ENCODE measurements at places on chromosomes 5 and 9.

DNA sequence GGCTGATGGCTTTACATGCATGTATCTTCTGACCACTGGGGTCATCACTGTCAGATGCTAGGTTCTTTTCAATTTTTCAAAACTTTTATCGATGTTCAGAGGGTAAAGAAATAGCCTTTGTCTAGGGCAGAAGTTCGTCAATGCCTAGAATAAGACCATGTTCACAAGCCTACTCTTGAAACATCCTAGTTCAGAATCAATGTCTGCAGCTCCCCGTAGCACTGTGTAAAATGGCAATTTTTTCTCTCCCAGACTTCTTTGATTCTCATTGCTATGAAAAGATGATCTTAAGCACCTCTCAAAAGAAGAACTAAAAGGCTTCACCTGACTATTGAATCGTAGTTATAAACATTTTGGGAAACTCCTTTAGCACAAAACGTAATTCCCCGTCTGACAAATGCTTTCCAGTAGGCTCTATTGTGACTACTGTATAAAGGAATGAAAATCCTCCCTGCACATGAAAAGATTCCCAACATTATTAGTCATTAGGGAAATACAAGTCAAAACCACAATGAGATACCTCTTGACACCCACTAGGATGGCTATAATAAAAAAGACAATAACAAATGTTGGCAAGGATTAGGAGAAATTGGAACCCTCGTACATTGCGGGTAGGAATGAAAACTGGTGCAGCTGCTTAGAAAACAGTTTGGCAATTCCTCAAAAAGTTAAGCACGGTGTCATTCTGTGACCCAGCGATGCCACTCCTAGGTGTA is 263.5 kb downstream of the ARHGAP26 start:
- no peak for DNase-seq

- DNase-seq = no peak
These were observed 207.5 kb downstream of the NXNL2 start for GRCh38 chr9:88742483-88742882.

DNA sequence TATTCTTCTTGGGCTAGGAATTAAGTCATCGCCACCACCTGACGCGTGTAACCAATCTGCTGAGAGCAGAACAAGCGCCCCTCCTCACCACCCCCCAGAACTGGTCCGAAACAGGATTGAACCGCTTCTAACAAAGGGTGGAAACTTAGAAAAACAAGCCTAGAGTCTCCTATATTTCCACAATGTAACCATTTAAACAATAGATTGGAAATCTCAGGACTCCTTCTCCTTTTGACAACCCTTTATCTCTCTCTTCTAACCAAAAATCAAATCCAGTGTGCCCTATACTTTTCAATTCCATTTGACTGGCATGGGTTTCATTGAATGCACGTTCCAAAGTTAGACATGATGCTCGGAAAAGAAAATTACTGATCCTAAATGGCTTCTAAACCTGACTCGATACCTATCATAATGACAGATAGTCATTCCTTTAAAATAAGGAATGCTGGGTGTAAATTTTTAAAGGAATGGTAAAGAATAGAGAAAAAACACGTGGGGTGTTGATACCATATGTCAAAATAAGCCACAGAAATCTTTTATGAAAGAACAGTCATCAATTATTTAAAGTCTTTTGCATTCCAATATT is 1.2 kb downstream of the ARRDC3 start:
- DNase-seq = peak; percentile 34

DNA sequence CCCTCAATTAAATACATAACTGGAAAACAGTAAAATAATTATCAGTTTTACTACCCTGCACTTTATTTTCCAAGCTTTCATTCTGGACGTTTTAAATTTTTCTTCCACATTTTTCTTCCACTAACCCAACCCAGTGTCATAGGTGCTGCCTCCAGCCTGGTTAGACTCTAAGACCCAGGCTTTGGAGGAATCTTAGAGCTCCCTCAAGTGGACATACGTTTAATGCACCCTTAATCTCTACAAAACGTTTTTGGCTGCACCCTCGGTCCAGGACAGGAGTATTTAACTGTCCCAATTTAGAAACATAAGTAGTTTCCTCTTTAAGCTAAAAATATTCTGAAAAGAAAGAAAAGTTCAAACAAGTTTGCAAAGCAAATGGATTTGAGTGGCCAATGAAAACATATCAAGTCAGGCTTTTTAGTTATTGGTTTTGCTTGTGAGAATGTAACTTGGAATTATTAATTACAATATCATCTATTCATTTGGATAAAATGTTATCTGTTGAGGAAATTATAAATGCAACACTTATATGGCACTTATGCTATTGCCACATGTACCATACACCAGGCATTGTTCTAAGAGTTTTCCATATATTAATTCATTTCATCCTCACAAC is 38.9 kb downstream of the CDH6 start:
- DNase-seq = no peak

GRCh38 chr5:59021837-59022514 is 439.1 kb downstream of the RAB3C start:
- DNase-seq = no peak

DNA sequence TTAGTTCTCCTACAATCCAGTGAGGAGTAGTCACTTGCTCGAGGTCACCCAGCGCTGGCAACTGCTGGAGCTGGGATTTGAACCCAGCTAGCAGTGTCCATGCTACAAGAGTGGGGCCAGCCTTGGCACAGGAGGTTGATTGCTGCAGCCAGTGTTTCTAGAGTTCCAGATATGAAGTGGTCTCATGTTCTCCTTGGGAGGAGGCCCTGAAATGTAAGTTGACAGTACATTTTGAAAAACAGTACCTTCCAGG is 802 bp downstream of the CCDC107 start:
- no peak for DNase-seq

DNA sequence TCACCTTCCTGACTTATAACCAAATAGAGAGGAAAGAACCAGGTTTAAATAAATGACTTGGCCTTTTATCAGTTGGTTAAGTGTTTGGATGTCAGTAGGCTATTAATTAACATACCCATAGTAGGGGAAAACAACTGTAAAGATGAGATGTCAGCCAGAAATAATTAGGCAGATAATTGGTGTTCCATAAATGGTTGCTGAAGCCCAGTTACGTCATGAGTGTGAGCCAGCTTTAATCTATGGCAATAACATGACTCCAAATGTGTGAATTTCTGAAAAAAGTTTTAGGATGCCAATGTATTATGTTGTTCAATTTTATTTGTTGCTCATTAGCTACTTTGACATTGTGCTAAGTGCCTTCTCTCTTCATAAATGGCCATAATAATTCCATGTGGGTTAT is 180.5 kb downstream of the FBXL7 start:
- no peak for DNase-seq

GRCh38 chr9:68762570-68762969 is 57.5 kb downstream of the PIP5K1B start:
- no peak for DNase-seq

- no peak for DNase-seq
These were observed 74.4 kb upstream of the RUSC2 start for GRCh38 chr9:35415402-35416097.

GRCh38 chr9:135478191-135478590 is 1.4 kb upstream of the PPP1R26 start:
- no peak for DNase-seq

DNA sequence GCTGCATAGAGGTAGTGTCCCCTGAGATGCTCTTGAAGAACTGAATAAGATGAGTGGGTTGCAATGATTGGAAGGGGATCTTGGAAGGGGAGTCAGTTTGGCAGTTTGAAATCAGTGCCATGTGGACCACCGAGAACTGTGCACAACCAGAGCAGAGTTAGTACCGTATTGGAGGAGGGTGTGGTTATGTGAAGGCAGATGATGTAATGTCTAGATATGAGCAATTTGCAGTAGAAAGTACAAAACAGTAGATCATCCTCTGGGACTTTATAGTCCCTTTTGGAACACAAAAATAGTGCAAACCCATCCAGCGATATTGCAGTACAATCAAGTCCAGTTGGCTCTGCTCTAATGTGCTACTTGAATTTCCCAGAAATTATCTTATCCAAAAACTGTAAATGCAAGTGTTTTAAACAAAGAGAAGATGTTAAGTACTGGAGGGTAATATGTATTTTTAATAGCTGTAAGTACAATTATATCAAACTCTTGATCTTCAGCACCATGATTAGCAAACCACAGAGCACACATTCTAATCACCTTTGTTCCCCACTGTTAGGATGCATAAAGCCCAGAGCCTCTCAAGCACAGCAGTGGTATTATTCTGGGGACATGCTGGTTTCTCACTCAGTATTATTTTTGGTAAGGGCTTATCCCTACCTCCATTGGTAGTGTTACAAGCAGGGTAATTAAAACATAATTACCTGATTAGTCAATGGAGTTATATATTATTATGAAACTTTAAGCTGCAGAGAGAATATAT is 41.5 kb downstream of the MEGF10 start:
- DNase-seq = no peak

DNA sequence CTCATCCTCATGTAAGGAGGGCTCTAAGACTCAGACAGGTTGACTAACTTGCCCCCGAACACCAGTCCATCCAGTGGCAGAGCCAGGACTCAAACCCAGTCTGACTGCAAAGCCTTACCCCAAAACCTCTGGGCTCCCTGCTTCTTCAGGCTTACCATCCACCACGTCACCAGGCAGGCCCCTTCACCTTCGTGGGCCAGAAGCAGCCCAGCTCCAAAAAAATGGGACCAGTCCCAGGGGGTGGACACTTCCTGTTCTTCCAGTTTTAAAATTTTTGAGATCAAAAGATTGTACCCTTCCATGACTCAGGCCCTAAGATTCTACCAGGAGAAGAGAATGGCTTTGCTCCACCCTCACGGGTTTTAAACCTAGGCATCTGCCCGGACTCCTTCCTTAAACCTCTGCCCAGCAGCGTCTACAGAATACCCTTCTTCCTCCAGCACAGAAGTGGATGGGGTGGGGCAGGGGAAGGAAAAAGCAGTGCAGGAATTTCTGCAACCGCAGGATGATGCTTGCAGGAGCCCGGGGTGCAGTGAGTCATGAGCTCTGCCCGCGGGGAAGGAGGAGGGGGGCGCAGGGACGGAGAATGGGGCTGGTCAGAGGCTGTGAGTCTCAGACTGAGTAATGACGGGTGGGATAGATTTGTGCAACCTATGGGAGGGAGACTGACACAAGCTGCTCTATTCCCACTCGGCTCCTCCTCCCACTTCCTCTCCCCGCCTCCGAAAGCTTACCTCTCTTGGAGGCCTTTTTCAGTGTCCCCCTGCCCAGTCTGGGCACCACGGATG is 50.4 kb upstream of the STXBP1 start:
- no peak for DNase-seq

- no peak for DNase-seq
These were observed 23.4 kb downstream of the EHMT1 start for GRCh38 chr9:137642118-137642601.

- DNase-seq = no peak
These were observed 837.2 kb downstream of the EFNA5 start for GRCh38 chr5:106833517-106833916.

- DNase-seq = no peak
These were observed 6.8 kb downstream of the RALGDS start for GRCh38 chr9:133113949-133114885.

DNA sequence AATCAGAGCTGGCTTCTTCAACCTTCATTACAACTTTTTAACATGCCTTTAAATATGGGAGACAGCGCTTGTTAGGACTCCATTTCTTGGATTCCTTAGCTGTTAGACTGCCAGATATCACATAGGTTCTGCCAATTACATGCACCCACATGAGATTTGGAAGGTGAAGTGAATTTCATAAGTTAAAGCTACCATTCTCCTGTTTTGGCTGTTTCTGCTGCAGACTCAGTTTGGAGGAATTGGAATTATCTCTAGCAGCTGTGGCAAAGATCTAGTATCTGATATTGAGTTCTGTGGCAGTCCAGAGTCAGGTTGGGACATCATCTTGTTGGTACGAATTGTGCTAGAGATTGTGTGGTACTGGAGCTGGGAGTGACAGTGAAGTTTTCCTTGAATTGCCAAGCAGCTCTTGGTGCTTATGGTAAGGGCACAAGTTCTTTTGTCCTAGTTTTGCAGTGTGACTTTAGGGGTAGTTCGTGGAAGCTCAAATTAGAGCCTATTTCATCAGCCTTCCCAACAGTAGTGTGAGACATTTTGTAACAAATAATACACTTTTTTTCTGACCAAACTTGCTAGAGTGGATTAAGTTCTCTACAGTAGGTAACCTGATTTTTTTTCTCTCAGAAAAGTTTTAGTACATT is 9.1 kb upstream of the PJA2 start:
- DNase-seq = no peak

DNA sequence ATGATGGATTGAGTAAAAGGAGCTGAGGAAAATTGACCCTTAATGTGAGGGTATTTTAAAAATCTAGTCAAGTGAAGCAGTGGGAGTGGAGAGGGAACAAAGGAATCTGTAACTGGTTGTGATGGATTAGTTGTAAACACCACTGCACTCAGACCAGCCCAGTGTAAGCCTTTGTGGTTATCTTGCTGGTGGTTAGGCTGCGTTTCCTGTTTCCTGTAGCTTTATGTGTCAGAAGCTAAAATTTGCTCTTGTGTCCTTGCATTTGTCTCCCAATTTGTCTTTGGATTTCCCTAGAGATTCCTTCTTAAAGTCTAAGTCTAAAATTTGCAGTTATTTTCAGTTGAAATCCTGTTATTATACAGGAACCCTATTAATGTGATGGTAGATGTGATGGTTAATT is 6.3 kb downstream of the IFNA21 start:
- no peak for DNase-seq

GRCh38 chr9:13721481-13722235 is 442.2 kb upstream of the MPDZ start:
- no peak for DNase-seq

DNA sequence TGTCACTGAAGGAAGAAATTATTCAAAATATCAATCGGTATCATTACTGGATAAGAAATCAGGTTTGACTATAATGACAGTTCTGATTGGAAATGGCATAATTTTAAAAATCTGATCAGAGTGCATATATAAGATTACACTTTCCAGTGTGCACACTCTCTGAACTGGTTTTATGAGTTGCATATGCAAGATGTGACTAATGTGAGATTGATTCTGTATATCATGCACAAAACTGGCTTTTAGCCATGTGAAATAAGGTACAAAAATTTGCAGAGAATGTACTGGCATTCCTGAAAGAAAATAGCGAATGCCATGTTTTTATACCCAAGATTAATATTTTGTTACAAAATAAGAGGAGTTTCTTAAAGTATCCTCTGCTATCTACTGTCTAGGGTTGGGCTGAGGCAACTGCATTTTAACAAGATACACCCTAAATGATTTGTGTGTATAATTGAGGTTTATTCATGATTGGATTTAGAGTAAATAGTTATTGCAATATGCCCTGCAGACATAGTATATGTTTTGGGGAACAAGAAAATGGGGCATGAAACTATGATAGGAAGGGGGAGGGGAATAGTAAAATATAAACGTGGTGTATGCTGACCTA is 70.7 kb downstream of the LNPEP start:
- DNase-seq = no peak
